ENCODE measurements at places on chromosomes 5 and 9.
A peak's percentile ranks its signal among the peaks of the same experiment; 100 is the strongest.

- DNase-seq = no peak
Observed at GRCh38 chr9:130590305-130590704, 10.9 kb downstream of the FUBP3 start.

DNA sequence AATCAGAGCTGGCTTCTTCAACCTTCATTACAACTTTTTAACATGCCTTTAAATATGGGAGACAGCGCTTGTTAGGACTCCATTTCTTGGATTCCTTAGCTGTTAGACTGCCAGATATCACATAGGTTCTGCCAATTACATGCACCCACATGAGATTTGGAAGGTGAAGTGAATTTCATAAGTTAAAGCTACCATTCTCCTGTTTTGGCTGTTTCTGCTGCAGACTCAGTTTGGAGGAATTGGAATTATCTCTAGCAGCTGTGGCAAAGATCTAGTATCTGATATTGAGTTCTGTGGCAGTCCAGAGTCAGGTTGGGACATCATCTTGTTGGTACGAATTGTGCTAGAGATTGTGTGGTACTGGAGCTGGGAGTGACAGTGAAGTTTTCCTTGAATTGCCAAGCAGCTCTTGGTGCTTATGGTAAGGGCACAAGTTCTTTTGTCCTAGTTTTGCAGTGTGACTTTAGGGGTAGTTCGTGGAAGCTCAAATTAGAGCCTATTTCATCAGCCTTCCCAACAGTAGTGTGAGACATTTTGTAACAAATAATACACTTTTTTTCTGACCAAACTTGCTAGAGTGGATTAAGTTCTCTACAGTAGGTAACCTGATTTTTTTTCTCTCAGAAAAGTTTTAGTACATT is 9.1 kb upstream of the PJA2 start:
- DNase-seq = no peak

DNA sequence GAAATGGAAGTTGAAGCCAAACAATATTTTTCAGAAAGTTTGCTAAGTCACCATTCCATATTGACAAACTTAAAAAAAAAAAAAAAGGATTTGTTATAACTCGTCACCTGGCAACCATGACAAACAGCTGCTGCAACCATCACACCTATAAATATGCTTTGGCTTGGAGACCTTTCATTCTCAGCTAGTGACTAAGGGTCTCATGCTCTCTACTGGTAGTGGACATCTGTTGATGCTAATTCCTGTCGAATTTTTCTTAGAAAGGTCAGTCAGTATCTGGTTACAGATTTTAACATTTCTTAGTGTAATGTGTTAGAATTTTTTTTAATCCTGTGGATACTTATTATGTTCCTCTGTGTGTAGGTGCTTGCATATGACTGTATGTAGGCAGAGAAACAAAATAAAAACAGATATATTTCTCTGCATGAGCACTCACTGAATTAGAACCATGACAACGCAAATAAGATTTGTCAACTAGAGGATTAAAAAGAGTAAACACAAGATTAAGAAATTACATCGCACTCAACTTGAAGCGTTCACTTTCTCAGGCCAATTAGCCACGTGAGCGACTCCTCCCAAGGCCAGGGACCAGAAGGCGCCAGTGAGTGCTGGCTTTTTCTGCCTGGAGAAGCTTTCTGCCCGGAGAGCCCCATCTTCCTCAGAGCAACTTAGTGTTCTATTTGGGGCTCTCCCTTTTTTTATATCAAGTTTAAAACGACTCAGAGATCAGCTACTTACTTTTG is 27.0 kb upstream of the ZNF622 start:
- DNase-seq = peak; percentile 51

GRCh38 chr9:89605465-89606048 is 745 bp downstream of the GADD45G start:
- DNase-seq = no peak

DNA sequence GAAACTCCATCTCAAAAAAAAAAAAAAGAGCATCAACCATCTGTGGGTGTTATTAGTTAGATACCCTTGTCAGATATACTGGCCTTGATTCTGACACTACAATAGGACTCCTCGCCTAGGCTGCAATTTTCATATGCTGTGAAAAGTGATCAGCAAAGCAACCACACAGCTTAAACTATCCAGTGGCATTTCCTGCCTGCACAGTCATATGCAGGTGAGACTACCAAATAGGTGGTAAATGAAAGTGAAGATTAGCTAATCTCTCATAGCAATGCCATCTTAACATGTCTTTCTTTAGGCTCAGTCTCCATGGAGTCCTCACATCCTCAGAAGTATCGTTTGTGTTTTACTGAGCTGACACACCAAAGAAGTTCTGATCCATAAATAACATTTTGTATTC is 40.8 kb downstream of the GRAMD2B start:
- DNase-seq = no peak

GRCh38 chr5:44266882-44267576 is 122.2 kb downstream of the FGF10 start:
- DNase-seq = no peak

- no peak for DNase-seq
Observed at GRCh38 chr5:124477577-124477976, 268.9 kb downstream of the ZNF608 start.

DNA sequence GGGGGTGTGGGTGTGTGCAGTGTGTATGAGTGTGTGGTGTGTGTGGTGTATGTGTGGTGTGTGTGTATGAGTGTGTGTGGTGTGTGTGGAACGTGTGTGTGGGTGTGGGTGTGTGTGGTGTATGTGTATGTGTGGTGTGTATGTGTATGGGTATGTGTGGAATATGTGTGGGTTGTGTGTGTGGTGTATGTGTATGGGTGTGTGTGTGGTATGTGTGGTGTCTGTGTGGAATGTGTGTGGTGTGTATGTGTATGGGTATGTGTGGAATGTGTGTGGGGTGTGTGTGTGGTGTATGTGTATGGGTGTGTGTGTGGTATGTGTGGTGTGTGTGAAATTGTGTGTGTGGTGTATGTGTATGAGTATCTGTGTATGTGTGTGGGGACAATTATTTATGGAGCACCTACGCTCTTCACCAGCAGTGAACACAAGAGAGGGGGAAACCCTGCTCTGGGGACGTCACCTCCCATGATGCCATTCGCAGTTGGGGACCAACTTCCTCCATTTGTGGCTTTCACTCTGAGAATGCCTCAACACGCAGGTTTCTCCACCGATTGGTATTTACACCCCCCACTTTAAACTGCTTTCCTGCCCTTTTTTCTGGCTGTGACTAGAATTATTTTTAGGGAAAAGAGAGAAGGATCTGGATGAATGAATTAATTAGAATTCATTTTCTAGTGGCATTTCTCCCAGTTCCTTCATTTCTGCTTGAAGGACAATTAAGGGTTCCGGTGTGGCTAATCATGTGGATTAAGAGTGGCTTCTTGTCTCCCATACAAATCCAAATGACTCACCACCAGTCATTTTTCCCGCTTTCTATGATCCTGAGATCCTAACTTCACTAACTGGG is 238.1 kb downstream of the ROR2 start:
- DNase-seq = no peak

GRCh38 chr9:95715868-95716435 is 159.5 kb upstream of the ERCC6L2 start:
- DNase-seq = no peak

GRCh38 chr5:55037046-55037771 is 13.2 kb downstream of the GZMK start:
- DNase-seq = no peak

GRCh38 chr5:137348759-137349158 is 150.4 kb downstream of the SPOCK1 start:
- DNase-seq = no peak

DNA sequence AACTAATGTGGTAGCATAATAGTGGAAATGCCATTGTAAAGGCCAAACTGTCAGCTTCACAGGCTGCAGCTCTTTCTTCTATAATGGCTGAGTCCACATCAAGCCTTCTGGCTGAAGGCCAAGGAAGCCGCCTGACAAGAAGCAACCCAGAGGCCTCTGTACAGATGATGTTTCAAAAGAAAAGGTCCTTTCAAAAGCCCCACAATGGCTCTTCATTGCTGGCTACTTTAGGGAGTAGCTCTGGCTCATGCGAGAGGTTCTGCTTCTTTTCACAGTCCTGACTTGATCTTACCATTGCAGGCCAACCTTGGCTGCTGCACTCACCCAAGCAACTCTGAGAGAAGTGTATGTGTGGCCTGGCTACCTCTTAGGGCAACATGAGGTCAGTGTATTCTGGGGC is 54.5 kb upstream of the EQTN start:
- no peak for DNase-seq

DNA sequence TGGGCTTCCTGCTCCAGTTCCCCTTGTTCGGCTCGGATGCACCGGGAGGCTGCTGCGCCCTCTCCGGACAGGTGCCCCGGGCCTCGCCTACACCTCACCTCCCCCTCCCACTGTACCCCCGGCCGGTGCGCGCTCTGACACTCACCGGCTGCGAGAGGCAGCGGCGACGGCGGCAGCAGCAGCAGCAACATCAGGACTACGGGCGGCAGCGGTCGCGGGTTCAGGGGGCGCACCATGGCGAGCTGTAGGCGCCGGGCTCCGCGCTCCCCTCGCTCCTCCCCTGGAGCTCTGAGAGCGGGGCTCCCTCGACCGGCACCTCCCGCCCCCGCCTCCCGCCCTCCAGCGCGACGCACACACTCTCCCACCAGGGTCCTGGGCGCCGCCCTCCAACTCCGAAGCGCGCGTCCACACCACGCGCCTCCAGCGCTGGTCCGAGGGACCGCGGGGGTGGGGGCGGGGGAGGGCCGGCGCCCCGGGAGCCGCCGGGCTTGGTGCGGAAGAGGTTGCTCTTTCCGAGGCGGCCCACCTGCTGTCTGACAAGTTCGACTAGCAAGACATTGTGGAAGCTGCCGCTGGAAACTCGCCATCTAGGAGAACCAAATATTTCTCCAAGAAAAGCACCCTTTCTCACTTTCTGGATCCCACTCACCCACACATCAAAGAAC is at the start of gene GFRA3:
Gene GFRA3, minus strand, starts transcription at position 433 of the 665 bp plus-strand sequence. Its CDS starts 197 bp downstream, at position 236.
- no peak for DNase-seq

GRCh38 chr9:107020040-107020530 is 157.1 kb downstream of the ZNF462 start:
- DNase-seq = peak; percentile 89

GRCh38 chr5:159170021-159170420 is 39.3 kb downstream of the RNF145 start:
- DNase-seq = no peak

DNA sequence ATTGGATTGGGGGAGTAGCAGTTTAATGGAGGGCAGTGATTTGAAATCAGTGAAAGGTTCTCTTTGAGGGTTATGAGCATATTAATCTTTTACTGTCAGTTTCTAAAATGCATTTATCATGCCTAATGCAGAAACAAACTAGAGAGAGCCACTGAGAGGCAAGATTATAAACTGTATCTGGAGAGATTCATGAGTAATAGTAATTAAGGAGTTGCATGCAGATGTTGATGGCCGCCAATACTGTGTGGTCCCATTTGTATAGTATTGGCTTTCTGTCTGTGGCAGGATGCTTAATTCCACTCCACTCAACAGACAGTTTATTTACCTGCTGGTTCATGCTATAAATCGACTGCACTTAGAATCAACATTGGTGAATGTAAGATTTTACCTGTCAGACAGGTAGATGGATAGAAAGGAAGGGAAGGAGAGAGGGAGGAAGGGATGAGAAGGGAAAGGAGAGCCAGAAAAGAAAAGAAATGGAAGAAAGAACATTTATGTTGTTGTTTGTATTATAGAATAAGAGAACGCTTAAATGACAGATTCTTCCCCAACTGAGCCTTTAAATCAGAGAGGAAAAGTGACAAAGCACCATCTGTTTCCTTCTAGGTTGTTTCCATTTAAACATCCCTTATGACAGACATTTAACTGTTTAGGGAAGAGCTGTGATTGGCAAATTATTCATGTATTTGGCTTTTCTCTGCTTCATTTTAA is 146.5 kb downstream of the PAM start:
- no peak for DNase-seq

- DNase-seq = no peak
Observed at GRCh38 chr9:127968042-127968441, 12.7 kb downstream of the EEIG1 start.

DNA sequence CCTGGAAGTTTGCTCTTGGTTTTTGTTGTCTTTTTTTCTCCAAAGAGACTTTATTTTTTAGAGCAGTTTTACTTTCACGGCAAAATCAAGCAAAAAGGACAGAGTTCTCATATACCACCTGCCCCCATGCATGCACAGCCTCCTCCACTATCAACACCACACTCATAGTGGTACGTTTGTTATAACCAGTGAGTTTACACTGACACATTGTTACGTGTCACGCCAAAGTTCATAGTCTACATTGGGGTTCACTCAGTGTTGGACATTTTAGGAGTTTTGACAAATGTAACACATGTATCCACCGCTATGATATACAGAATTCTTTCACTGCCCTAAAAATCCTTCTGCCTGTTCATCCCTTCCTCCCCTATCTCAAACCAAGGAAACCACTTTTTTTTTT is 7.5 kb upstream of the ICE1 start:
- DNase-seq = no peak

DNA sequence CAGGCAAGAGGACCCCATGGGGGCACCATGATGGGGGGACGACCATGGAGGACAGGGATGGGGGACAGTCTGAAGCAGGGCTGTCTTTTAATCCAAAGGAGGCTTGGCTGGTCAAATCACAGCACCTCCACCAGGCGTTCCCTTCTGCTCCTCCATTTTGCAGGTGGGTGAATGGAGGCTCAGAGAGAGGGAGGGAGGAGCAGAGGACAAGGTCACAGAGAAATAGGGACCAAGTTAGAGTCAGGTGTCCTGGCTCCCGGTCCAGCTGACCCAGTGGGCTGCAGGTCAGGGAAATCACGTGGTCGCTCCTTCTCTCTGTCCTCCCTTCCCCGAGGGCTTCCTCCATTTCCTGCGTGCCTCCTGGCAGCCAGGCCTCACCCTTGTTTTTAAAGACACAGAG is 156.4 kb upstream of the SMIM23 start:
- DNase-seq = no peak

GRCh38 chr5:153964880-153965645 is 73.6 kb downstream of the FAM114A2 start:
- no peak for DNase-seq

DNA sequence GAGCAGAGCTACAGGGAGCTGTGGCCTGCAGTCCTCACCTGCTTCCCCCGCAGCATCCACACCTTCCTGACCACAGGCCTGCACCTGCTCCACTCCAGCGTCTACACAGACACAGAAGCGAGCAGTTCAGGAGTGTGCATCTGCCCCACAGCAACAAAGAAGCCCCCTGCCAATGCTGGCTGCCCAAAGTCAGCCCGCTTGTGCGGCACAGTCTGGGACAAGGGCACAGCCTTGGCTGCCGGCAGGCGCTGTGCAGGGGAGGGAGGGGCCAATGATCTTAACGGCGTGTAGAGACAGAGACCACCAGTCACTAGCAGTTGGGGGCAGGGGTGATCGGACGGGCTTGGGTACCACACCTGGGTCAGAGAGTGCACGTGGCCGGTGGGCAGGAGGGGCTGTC is 6.6 kb downstream of the BRD9 start:
- DNase-seq = no peak

- no peak for DNase-seq
Observed at GRCh38 chr5:113150821-113151220, 174.2 kb downstream of the DCP2 start.

- peak; percentile 62 for DNase-seq
Observed at GRCh38 chr5:127963931-127964330, 119.6 kb upstream of the SLC12A2 start.

- DNase-seq = no peak
Observed at GRCh38 chr5:82719368-82719767, 357.8 kb downstream of the TMEM167A start.

GRCh38 chr5:167694325-167695147 is 596.9 kb upstream of the WWC1 start:
- DNase-seq = no peak
